ELR (cell line): ENCODE measurements at places on chromosomes 1 and 21.

DNA sequence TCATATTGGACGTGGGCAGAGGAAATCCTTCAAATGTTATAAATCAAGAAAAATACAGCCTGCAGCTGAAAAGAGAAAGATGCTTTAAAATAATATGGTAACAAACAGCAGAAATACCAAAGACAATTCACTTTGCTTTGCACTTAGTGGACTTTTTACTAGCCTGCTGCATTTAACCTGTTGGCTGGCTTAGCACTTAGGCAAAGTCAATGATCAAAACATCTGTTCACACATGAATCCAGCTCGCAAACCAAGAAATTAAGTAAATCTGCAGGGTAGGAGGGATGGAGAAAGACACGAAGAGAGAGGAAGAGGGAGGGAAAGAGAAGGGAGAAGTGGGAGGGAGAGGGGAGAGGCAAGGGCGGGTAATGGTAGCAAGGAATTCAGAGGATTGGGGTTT lies 103.6 kb upstream of the RAB4A start:
- DNase-seq, result no peak

DNA sequence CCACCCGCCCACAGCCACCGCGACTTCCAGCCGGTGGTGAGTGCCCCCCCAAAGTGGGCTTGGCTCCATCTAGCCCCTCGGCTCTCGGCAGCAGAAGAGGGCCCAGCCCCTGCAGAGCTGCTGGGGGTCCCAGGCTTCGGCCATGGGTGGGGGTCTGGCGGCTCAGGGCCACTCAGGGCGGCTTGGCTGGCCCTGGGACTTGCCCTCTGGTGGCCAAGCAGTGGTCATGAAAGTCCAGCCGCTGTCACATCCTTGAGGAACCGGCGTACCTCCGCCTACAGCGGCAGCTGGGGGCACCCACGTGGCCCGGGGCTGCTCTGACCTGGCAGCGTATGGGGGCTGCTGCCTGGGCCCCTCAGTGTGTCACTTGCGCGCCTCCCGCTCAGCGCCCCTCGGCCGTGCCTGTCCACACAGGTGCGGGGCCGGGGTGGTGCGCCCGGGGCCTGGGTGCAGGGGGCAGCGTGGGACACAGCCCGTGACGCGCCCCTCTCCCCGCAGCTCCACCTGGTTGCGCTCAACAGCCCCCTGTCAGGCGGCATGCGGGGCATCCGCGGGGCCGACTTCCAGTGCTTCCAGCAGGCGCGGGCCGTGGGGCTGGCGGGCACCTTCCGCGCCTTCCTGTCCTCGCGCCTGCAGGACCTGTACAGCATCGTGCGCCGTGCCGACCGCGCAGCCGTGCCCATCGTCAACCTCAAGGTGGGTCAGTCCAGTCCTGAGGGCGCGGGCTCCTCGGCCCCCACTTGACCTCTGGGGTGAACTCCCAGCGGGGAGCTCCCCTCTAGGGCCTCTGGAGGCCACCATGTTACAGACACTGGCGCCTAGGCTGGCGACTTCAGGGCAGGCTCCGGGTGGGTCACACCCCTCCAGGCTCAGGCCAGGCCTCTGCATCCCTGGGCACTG lies 32.4 kb downstream of the SLC19A1 start:
- DNase-seq, result no peak

DNA sequence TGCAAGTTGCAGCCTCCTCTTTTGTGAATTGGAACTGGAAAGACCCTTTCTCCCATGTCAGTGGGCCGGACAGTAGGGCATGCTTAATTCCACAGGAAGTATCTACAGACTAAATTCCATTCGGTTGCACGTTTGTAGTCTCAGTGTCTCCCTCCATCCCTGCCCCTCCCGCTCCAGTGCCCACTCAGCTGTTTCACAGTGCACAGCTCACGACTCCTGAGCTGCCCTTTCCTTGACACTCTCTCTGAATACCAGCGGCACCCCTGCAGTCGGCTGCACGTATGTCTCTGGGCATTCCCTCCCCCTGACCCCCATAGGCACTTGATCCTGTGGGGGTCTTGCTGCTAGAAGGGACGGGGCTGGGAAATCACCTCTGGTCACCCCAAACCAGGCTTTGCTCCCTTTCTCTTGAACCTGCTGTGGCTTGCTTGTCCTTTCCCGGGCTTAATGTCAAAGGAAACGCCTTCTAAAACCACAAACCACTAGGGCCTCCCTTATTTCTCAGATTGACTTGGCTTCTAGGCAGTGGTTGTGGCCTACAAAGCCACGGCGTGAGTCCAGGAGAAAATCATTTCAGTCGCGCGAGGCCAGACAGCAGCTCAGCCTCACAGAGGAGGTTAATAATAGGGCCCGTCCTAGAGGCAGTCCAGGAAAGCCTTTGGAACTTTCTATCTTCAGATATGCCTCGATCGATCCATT lies 365.3 kb upstream of the PROX1 start:
- DNase-seq, result no peak

DNA sequence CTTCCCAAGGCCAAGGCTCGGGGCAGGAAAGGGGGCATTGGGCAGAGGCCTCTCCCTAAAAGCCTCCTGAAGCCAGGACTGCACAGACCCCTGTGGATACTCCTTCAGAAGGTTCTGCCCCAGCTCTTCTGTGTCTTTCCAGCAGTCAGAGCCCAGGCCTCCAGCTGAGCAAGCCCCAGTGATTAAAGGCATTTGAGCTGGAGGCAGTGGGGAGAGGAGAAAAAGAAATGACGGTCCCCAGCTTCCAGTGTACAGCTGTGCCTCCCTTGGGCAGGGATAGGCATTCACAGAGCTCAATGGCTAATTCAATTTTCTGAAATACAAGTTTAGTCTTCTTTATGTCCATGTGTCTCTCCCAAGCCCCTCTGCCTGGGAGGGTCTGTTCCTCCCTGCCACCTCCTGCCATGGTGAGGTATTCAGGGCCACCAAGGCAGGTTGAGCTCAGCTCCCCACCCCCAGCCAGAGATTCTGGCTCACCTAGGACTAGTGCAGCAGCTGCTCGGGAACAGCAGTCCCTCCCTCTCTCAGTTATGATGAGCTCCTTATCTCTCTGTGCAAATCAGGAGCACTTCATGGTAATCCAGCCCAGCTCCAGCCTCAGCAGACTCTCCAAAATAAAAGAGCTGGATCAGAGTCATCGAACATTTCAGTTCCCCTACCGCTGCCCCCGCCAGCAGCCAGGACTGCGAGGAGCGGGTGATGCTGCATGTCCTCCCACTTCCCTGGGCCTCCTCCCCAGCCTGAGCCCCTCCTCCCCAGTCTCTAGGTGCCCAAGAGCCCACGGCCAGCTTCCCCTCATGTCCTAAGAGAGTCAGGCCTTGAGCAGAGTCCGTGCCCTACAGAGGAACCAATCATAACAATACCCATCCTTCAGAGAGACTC lies 208.4 kb upstream of the ZC3H12A start:
- no peak for DNase-seq

DNA sequence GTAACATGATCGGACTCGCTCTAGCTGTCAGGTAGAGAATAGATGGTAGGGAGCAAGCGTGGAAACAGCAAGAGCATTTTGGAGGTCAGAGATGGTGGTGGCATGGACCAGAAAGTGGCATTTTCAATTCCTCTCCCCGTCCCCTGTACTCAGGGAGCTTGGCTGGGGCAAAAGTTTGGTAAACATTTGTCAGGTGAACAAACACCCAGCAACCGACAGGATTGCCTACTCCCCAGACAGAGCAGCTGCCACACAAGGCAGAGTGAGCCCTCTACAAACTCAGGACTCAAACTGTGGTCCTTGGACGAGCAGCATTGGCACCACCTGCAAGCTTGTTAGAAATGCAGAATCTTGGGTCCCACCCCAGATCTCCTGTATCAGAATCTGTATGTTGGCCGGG lies 14.3 kb downstream of the PTAFR start:
- no peak for DNase-seq

- no peak for DNase-seq
Observed at GRCh38 chr21:43889069-43889468, 24.0 kb downstream of the AGPAT3 start.

- peak; percentile 68 for DNase-seq
Observed at GRCh38 chr1:181079382-181079781, 9.1 kb upstream of the IER5 start.

- DNase-seq, result no peak
Observed at GRCh38 chr1:108847494-108847893, 9.4 kb downstream of the AKNAD1 start.

GRCh38 chr1:8426996-8427395 lies 109.1 kb downstream of the SLC45A1 start:
- no peak for DNase-seq

GRCh38 chr1:234123867-234124266 lies 219.4 kb downstream of the SLC35F3 start:
- no peak for DNase-seq

- DNase-seq, result peak; percentile 32
Observed at GRCh38 chr1:64019818-64020217, 183.6 kb upstream of the UBE2U start.

DNA sequence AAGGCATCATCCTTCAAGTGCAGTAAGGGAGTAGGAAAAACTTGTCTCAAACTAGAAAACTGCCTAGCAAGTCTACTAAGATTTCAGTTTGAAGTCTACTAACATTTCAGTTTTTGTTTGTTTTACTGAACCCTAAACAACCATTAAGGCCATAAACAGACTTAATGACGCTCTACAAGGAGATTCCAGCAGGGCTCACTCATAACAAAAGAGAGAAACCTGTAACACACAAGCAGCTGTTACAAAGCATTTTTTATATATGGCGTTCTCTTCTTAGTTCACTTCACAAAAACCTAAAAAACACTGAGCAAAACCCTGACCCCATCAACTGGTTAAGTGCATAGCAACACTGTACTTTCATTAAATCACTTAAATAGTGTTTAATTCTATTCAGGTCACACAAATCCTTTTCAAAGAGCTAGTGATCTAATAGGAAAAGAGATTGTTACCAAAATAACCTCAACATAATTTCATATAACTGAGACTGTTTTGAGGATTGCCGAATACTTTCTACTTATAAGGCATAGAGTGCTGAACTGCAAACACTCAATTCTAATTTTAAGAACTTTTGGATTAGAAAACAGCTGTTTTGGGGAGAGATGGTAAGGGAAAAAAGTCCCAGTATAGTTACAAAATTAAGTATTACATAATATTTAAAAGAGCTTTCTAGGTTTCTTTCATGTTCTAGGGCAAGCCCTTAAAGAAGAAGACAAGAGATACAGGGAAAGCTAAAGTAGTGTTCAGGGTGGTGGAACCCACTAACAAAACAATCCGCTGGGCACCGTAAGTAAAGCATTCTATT lies 1.4 kb downstream of the B3GALNT2 start:
- peak; percentile 51 for DNase-seq

GRCh38 chr1:52127181-52128180 lies 14.4 kb upstream of the ZFYVE9 start:
- DNase-seq, result peak; percentile 73

DNA sequence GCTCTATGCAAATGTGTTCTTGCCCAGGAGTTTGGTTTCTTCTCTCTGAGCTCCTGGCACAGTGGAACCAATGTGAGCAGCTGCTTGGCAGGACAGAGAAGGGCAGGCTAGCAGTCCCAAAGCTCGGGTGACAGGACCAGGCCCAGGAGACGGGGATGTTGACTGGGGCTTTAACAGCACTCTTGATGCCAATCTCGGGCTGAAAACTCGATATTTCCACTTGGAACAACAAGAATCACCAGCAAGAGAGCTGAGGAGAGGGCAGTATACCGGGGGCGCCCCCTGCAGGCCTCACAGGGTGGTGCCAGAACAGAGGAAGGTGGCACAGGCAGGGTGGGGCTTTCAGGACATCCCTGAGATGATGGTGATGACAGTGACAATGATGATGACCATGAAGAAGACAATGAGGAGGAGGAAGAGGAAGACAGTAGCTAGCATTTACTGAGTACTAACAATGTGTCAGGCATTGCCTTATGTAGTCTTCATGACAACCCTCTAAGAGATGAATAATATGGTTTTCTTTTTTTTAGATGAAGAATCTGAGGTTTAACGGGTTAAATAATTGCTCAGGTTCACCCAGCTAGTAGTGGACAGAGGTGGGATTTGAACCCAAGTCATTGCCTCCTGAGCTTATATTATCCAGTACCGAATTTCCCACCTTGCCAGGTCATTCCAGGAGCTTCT lies 2.7 kb upstream of the KCNJ9 start:
- peak; percentile 44 for DNase-seq

DNA sequence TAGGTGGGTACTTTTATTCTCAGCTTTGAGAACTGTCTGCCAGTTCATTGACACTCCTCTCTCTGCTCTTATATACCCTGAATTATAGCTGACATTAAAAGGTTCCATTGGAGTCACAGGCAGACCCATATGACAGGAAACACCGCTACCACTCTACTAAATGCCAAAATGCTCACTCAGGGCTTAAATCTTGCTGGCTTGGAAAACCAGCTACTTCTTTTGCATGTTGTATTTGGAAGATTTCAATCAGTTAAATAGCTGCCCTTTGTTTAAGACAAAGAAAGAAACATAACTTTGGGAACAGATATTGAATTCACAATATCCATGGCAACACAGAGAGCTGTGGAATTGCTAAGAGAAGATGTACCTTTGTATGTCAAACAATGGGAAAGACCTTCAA lies 876.5 kb downstream of the USP25 start:
- no peak for DNase-seq

DNA sequence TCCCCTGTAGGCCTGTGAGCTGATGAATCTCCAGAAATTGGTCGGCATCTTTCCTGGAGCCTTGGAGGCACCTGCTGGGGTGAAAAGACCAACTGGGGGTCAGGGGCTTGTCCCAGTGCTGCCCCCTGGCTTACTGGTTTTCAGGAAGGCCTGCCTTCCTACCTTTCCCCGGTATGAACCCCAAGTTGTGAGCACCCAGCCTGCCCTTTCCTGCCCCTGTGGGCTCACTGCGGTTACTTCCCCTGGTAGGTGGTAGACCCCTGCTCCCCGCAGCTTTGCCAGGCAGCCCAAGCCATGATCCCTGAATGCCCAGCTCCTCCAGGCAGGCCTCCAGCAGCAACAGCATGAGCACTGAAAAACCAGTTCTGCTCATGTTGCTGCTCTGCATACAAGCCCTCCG lies 10.2 kb downstream of the DMRTB1 start:
- DNase-seq, result no peak

GRCh38 chr1:240169188-240169587 lies 77.5 kb downstream of the FMN2 start:
- peak; percentile 65 for DNase-seq
